ENCODE measurements at places on chromosomes 3 and 15.

DNA sequence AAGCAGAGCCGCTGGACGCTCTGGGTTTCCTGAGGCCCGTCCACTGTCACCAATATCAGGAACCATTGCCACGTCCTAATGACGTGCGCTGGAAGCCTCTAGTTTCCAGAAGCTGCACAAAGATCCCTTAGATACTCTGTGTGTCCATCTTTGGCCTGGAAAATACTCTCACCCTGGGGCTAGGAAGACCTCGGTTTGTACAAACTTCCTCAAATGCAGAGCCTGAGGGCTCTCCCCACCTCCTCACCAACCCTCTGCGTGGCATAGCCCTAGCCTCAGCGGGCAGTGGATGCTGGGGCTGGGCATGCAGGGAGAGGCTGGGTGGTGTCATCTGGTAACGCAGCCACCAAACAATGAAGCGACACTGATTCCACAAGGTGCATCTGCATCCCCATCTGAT, 3.3 kb downstream of the RHO start:
- DNase-seq: no peak

DNA sequence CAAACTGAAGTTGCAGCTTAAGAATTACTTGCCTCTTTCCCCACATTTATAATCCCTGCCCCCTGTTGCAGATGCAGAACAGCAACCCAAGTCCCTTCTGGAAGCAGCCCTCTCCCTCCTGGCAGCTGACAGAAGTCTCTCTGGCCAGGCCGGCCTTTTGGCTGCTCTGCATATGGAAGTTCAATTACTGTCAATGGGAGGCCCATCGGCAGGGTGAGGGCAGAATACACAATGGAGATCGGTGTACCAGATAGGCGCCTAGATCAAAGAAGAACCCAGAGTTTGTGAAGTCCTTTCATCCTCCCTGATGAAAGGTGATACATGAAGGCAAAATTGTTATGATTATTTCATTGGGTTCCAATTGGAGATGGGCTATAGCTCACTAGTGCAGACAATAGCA, 327.9 kb upstream of the CTNNB1 start:
- DNase-seq: no peak

GRCh38 chr15:89090791-89091626, 2.8 kb downstream of the ABHD2 start:
- DNase-seq: no peak

- no peak for DNase-seq
Measured at GRCh38 chr3:47407896-47408838, 27.3 kb downstream of the PTPN23 start.
